Fibroblast of the conjunctiva (primary cell): ENCODE measurements at places on chromosomes 12 and 14.

- DNase-seq: no peak
Observed at GRCh38 chr14:32404784-32405573, 75.9 kb downstream of the AKAP6 start.

GRCh38 chr12:34021071-34021470, 1.2 kb upstream of the ALG10 start:
- DNase-seq: no peak

DNA sequence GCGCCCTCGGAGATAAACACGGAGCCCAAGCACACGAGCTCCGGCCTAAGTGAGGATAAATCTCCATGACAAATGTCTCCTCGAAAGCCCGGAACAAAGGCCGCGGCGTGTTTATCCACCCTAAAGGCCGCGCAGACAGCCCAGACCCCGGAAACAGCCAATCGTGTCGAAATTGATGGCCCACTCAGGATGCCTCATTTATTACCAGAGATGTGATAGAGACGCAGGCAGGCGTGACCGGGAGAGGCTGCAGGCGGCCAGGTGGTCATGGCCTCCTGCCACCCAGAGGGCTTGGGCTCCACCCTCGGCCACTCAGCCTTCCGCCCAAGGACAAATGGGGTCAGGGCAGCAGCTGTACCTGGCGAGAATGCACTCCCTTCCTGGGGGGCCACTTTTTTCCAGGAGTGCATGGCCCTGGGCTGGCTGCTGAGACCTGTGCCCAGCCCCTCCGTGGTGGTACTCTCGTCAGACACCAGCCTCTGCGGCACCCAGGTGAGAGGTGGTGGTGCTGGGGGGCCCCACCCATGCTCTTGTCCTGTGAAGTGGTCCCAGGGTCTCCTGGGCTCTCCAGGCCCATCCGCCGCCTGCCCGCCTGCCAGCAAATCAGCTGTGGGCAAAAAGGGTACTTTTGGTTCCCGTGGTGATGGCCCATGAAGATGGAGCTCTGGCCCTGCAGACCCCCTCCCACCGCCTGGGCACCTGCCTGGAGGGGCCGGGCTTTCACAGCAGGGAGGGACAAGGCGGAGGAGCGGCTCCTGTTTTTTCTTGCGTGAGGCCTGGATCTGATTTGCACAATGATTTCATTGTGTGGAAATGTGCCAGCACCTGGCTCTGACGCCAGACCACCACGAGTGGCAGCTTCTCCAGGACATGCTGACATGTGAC, 211.5 kb upstream of the C14orf180 start:
- no peak for DNase-seq

GRCh38 chr12:32285021-32285420, 114.3 kb upstream of the FGD4 start:
- no peak for DNase-seq

DNA sequence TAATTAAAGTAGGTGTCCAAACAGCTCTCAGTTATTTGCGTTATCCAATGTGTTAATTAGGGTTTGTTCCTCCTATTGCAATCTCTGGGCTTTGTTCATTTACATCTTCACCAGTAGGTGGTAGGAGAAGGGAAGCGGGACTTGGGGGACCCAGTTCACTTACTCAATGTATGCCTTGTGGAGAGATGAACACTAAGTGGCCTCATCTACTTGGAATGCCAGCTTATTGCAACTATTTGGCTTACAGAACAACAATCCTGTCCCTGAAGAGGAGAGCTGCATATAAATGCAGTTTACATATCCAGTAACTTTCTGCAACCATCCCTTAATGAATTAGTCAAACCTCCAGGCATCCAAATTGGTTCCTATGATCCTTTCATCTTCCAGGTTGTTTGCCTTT, 417.1 kb upstream of the CCDC196 start:
- no peak for DNase-seq
